ENCODE measurements at places on chromosomes 3 and 15. TPM values are rescaled to one million over a fixed set of nuclear protein-coding genes. Genes with fewer than 3 reads are reported as not detected.

- DNase-seq, result no peak
These were observed 94.6 kb upstream of the NANOGP8 start for GRCh38 chr15:35179739-35180138.

Gene NEDD4
- 3.8 TPM for polyA plus RNA-seq

- no peak for DNase-seq
These were observed 62.6 kb downstream of the ZIC1 start for GRCh38 chr3:147471741-147472140.

DNA sequence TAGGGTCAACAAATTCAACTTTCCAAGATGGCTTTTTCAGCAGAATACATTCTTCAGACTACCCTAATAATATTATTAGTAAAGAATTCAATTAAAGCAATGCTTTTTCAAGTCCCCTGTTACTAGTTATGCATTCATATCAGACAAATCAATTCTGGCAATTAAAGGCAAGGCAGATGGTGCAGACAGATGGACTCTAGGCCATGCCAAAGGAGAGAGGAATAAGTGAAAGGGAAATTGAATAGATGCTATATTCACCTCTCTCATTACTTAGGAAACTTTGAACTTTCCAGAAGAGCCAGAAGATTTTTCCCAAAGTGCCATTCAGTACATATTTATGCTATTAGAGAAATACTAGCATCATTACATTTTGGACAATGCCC, 487.7 kb upstream of the RASGRP1 start:
- DNase-seq, result no peak

GRCh38 chr3:48241796-48242455, 1.0 kb downstream of the ZNF589 start:
- DNase-seq, result no peak

Gene RTP1
- not detected for polyA plus RNA-seq

- DNase-seq, result no peak
These were observed 36.8 kb downstream of the KLHL6 start for GRCh38 chr3:183518491-183519251.

GRCh38 chr3:14536055-14536815, 3.9 kb downstream of the GRIP2 start:
- DNase-seq, result no peak

DNA sequence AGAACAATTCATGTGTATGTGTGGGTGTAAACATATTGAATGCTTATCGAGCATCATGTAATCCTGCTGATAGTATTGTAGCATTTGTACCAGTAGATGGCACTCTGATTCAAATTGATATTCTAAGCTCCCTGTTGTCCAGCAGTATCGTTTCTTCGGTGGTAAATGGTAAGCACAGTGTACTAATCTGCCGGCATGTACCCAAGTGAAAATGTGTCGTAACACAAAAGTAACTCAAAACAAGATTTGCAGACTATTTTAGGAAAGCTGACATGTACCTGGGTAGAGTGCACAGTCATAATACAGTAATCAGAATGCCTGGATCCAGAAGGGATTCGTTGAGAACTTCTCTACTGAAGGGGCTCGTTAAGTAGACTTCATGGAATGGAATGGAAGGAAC, 31.7 kb upstream of the MNS1 start:
- no peak for DNase-seq

DNA sequence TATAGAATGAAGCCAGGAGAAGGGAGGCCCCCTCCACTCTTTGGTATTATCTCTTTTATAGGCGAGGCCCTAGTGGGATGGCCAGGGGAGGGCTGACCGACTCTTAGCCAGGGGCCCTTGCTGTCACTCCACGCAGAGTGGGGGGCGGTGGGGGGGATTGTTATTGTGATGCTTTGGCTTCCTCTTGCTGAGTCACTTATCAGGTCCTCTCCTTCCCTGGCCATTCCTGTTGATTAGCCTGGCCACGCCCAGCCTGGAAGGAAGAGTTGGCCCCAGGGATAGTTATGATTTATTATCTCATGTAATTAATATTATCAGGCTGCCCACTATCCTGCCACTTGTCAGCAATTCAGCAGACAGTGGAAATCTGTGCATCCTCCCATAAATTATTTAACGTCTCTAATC, 25.5 kb upstream of the SKOR1 start:
- DNase-seq, result no peak

Gene IGSF10
- 25.4 TPM for polyA plus RNA-seq

Gene CDHR4
- polyA plus RNA-seq, result 0.16 TPM

DNA sequence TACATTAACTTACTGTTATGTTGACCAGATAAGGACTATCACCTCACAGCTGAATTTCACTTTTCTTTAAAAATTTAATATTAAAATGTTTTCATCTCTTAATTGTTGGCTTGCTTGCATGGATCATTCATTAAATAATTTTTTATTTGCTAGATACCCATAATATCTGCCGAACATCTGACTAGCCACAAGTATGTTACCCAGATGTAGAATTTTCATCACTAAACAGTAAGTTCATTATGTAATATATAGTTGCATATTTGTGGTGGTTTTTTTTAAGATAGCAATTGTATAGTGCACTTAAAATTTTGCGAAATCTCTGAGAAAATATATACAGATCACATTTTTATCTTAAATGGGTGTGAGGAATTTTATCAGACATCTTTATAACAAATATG, 190.4 kb downstream of the MBNL1 start:
- no peak for DNase-seq

Gene ALS2CL
- 3.3 TPM for polyA plus RNA-seq

DNA sequence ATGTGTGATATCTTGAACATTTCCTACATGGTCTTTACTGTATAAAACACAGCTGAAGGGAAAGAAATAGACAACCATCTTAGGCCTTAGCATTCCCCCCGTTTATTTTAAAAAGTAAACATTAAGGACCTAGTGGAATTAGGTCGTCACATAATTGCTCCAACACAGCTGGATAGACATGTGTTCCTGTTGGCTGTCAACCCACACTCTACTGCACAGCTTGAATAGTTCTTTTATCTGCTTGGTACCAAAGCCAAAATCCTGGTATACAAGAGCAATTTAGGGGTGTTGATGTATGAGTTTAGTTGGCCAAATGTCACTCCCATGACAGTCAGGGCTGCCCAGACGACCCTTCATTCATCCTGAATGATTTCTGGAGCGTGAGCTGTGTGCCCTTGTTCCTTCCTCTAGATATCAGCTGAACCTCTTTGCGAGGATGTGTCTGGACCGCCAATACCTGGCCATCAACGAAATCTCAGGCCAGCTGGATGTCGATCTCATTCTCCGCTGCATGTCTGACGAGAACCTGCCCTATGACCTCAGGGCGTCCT, 179.7 kb downstream of the ITPR1 start:
- DNase-seq, result no peak

- no peak for DNase-seq
These were observed 162.4 kb upstream of the PPP2R3A start for GRCh38 chr3:135803028-135803692.

DNA sequence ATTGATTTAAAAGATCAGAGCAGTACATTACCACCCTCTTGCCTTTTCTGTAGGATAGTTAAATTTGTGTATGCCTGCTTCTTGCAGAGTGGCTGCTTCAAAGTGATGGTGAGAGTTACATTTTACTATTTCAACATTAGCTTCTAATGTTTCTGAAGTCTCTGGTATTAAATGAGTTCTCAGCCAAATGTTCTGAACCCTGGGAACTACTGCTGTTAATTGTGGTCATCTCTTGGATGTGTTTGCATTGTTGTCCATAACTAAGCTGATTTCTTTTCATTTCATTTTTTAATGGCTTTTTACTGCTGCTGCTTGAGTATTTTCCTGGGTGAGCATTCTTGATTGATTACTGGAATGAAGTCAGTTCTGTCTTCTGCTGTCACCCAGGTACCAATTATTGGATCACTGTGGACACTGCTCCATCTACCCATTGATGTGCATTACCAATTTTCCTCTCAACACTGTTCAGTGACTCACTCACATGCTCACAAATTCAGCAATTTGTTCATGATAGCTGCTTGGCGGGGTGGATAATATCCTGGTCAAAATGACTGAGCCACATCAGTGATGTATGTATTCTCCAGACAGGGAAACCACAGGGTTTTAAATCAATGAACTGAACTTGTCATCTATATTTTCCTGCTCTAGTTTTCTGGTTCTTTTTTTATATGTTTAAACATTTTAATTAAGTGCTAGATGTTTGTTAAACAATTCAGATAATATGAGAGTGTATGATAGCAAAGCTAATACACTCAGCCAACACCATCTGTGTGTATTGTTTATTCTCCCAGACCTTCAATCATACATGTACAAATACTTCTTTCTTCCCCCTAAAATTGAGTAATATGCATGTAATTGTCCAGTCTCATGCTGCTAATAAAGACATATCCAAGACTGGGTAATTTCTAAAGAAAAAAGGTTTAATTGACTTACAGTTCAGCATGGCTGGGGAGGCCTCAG, 587.6 kb downstream of the RSL24D1 start:
- DNase-seq, result no peak

GRCh38 chr15:55116636-55117035, 80.1 kb downstream of the RSL24D1 start:
- no peak for DNase-seq

DNA sequence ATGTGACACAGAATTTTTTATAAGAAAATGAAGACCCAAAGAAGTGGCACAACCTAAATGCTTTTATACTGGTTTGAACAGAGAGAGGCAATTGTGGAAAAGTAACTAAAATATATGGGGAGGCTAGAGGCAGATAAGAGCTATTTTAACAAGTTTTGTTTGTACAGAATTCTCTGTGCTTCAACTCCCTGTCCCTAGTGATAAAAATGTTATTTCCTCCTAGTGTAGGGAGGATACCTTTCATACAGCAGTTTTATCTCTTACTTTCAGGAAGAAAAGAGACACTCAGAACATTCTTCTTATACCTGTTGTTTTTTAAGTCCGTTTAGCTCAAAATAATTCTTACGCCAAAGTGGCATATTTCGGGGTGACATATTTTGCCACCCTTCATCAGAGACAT, 21.2 kb upstream of the ZNF639 start:
- DNase-seq, result no peak

- no peak for DNase-seq
These were observed 105.2 kb upstream of the BOC start for GRCh38 chr3:113105966-113106660.

Gene SLC30A4
- 2.5 TPM for polyA plus RNA-seq

DNA sequence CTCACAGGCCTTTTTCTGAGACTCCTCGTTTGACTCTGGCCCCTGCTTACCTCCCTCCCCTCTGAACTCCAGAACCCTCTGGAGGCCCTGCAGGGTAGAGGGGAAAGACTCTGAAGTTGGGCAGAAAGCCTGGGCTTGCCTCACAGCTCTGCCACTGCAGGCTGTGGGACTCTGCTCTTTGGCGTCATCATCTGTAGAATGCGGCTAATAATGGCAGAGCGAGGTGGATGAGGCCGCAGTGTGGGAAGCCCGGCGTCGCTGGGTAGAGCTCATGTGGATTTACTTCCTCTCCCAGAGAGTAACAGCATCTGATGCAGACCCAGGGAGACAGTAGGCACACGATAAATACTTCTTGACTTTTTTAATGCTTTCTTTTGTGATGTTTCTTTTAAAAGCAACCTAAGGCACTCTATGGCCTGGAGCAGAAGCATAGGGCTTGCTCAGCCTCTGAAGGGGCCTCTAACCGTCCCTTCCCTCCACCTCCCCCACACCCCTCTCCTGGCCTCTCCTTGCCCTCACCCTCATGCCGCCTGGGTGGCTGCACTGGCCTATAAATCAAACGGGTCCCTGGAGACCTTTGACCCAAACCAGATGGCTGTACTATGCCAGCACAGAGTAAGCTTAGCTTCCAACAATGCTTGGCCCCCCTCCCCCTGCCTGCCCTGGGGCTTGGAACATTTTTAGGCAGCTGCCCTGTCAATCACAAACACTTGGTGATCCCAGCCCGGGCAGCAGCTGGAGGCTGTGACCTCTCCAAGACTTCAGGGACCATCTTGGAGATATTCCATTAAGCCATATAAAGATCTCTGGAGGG, 32.9 kb downstream of the SPSB4 start:
- no peak for DNase-seq

- DNase-seq, result no peak
These were observed 554.5 kb upstream of the TBL1XR1 start for GRCh38 chr3:177751770-177752169.

Gene SEMA3G
- 11.9 TPM for polyA plus RNA-seq

GRCh38 chr15:90829942-90830440, 38.4 kb upstream of the FURIN start:
- no peak for DNase-seq

Gene XIRP1
- 0.04 TPM for polyA plus RNA-seq

DNA sequence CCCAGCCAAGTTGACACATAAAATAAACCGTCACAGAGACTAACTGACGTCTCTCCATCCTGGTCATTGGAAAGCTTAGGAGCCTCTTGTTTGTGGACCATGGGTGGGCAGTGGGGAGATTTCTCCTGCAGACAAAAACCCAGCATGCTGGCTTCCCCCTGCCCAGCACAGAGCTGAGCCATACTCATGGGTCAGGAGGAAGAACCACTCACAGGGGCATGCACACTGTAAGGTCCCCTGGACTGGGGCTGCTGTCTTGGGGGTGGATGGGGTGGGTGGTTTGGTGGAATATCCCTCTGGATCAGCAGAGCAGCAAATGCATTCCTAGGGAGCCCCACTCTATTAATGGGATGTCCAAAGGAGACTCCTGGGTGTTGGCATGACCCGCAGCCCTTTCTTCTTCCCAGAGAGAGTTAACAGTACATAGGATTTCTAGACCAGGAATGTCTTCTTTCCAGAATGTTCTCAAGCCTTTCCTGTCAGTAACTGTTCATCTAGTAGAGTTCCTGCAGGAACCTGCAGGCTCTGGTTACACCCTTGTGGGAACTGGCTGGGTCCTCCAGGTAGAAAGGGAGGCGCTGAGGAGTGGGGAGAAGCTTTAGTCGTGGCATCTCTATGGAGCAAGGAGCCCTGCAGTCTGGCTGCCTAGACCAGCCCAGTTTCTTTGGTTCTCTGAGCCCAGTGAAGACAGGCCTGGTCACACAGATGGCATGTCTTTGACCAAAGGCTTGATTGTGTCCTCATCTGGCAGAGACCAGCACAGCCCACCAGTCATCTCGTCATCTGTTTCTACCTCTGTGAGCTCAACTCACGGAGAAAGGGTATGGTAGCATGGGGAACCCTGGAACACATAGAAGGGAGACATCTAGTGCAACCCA, 73.4 kb upstream of the PRR23C start:
- DNase-seq, result no peak

DNA sequence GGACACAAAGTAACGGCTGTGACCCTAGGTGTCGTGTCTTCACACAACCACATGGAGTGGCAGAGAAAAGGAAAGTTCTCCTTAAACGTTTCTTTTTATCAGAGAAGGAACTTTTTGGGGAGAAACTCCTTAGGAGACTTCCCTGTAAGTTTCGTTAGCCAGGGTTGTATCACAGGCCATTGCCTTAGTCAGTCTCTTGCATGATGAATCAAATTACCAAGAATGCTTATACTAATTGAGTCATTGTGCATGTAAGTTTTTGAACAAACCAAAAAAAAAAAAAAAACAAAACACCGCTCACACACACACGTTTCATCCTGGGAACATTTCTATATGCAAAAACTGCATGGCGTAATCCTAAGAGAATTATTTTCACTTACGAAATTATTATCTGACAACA, 150.4 kb upstream of the SATB1 start:
- no peak for DNase-seq

Gene LCMT2
- polyA plus RNA-seq, result 4.6 TPM

Gene SLCO2A1
- polyA plus RNA-seq, result 23.6 TPM

Data from ovary (tissue), 10 donors.